ENCODE measurements at places on chromosomes 12 and 14.

DNA sequence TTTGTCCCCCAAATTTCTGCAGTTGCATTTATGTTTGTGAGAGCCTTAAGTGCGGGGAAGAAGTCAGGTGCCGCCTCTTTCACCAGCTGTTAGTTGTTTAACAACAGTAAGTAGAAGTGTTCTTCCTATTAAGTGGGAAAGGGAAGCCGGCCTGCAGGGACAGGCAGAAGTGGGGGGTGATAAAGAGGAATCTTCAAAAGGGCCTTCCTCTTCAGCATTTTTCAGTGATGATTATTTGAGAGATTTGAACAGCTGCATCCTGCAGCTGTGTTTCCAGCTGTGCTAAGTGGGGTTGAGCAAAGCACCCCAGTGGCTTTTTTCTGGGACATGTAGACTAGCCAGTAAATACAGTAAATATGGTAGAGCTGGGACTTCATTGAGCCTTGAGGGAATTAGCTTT is 32.1 kb upstream of the SLC38A1 start:
- no peak for DNase-seq

- DNase-seq, result no peak
These were observed 14.1 kb downstream of the PRKAB1 start for GRCh38 chr12:119681728-119682638.

GRCh38 chr14:85263916-85264675 is 265.8 kb upstream of the FLRT2 start:
- DNase-seq, result no peak

GRCh38 chr14:59254146-59254910 is 65.9 kb downstream of the DAAM1 start:
- DNase-seq, result peak; percentile 68

DNA sequence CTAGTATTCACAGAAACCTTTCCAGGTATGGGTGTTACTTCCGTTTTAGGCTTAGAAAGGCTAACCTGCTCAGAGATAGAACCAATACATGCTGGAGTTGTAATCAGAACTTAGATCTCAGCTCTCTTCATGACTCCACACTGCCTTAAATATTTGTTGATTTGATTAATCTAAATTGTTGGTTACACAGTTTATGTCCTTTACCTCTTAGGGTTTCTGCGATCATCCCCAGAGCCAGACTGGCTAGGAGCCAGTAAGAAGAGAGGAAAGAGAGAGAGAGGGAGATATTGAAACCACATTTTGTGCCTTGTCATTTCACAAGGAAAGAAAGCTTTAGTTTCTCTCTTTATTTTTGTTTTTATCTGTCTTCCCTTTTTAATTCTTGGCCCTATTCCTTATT is 16.8 kb upstream of the MGP start:
- DNase-seq, result no peak

DNA sequence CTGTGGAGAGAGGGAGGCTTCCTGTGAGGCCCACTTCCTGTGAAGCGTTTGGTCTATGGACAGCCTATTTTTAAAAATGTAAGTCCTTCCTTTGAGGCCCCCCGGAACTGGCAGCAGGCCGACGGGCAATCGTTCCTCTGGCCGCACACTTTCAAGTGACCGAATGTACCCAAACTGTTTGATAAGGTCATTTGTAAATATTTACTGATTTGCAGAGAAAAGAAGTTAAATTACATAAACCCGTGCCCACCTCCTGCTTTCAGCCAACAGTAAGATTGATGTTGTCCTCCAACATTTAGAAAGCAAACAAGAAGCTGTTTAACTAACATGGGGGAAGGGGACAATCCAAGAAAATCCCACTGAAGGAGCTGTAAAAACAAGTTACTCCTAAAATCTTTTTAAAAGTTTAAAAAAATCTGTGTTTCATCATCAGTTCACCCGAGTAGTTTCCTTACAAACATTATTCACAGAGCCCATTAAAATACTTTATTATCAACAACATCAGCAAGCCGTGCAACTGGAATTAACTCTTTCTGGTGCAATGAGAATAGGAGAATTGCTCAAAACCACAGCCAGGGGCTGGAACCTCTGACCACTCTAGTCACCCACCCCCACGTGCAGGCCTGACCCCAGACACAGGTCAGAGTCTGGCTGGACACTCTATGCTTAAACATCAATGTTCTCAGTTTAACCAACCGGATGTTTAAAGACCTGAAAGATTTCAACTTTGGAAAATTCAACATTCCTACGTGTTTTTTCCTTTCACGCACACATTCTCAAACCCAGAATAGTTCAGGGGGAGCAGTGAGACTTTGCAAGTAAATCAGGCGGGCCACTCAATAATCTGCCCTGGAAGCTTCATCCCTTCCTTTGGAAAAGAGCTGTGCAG is 65.3 kb downstream of the FOXN3 start:
- DNase-seq, result peak; percentile 17

DNA sequence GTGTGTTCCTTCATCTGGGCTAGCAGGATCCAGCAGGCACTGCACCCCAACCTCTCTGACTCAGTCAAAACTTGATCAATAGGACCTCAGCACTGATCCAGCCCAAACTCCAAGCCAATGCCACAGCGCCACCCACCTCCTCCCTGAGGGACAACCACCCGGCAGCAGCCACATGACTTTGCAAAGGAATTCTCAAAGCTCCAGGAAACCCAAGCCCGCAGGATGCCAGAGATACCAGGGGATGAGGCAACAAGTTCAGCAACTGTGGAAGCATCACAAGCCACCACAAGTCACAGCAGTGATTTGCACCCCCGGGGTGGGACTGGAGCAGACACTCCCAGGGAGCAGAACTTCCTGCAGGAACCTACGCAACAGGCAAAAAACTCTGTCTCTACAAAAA is 37.3 kb downstream of the ACTN1 start:
- no peak for DNase-seq

DNA sequence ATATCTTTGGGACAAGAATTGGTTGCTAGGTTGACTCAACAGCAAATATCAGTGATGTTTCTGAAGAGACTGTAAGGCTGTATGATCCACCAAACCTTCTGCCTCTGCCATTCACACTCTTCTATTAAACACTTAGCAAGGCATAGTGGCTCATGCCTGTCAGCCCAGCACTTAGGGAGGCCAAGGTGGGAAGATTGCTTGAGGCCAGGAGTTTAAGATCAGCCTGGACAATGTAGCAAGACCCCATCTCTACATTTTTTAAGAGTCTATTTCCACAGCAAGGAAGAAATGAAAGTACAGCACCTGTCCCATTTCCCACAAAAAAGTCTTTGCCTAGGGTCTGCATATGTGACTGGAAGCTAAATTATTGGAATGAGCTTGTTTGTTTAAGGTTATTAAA is 7.8 kb downstream of the ARG2 start:
- no peak for DNase-seq

GRCh38 chr14:87888136-87888999 is 104.6 kb downstream of the GALC start:
- DNase-seq, result peak; percentile 29

GRCh38 chr12:52066346-52067080 is 3.3 kb upstream of the ATG101 start:
- DNase-seq, result no peak

GRCh38 chr12:27285403-27285802 is 41.3 kb downstream of the STK38L start:
- DNase-seq, result no peak

DNA sequence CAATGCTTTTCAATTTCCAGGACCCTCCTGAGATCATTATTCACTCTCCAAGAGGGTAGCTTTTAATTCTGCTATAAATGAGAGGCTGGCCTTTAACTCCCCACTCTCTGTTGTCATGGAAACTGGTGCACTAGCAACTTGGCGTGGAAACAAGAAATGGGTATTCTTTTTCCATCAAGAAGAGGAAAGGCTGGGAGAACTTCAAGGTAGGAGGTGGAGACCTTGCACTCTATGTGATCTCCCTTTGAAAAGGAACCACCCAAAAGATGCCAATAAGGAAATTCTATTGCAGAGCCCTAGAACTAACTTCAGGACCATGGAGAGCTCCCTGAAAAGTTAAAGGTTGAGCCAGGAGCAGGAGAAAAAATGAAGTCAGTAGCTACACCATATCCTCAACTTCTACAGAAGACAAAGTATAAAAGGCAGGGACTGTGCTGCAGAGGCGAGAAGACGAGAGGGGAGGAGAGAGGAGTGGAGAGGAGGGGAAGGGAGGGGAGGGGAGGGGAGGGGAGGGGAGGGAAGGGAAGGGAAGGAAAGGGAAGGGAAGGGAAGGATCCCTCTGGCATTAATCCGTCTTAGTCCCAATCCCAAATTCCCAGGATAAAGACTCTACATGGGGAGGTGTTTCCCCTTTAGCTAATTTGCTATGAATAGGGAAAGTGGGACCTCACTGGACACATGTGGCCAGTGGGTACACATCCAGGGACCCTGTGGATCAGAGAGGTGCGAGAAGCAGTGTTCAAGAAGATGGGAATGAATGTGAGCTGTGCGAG is 46.7 kb upstream of the FICD start:
- peak; percentile 23 for DNase-seq

GRCh38 chr14:22266142-22266442 is 322.9 kb downstream of the DAD1 start:
- no peak for DNase-seq

GRCh38 chr14:100914597-100915021 is 11.1 kb upstream of the RTL1 start:
- no peak for DNase-seq

GRCh38 chr14:42149609-42150261 is 543.1 kb downstream of the LRFN5 start:
- no peak for DNase-seq

- DNase-seq, result no peak
These were observed 43.0 kb upstream of the SYCP3 start for GRCh38 chr12:101782273-101782731.

DNA sequence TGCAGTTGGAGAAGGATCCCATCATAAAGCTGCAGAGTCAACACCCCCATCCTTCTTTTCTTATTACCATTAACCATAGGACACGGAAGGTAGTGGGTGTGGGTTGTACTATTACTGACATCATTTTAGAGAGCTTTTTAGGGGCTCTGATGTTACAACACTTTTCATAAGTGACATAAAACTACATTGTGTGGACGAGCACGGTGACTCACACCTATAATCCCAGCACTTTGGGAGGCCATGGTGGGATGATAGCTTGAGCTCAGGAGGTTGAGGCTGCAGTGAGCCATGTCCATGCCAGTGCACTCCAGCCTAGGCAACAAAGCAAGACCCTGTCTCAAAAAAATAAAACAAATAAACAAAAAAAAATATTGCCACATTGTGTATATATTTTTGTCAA is 167.1 kb downstream of the DUSP6 start:
- no peak for DNase-seq

- no peak for DNase-seq
These were observed 40.1 kb downstream of the GALNT4 start for GRCh38 chr12:89484470-89484869.

DNA sequence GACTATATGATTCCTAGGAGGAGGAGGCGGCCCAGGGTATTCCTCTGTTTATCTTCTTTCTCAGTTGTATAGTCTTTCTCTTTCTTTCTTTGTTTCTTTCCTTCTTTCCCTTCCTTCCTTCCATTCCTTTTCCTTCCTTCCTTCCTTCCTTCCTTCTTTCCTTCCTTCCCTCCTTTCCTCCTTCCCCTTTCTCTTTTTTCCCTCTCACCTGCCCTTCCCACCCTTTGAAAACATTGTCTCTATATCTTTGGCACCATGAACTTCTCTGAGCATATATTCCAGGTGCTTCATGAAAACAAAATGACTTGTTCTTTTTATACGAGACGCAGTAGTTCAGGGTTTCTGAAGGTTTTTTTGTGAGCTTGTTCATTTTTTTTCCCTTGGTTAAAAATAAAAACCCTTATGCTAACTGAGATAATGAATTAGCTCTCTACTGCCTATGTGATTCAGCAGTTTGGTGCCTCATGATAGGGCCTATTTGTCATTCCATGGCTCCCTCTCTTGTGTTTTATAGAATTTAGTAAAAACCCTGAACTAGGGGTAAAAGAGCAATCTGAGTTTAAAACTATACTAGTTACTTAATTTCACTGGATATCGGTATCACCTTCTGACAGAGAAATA is 3.2 kb upstream of the TESPA1 start:
- DNase-seq, result no peak

GRCh38 chr14:100292301-100292775 is 13.9 kb downstream of the SLC25A29 start:
- DNase-seq, result no peak

DNA sequence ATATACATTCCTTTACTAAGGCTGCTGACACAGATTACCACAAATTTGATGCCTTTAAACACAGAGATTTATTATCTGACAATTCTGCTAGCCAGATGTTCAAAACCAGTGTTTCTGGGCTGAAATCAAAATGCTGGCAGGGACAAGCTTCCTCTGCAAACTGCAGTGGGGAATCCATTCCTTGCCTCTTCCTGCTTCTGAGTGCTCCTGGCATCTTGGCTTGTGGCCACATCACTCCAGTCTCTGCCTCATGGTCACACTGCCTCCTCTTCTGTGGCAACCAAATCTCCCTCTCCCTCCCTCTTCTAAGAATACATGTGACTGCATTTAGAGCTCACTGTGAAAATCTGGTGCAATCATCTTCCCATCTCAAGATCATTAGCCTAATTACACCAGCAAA is 235.7 kb downstream of the TTC8 start:
- DNase-seq, result no peak

DNA sequence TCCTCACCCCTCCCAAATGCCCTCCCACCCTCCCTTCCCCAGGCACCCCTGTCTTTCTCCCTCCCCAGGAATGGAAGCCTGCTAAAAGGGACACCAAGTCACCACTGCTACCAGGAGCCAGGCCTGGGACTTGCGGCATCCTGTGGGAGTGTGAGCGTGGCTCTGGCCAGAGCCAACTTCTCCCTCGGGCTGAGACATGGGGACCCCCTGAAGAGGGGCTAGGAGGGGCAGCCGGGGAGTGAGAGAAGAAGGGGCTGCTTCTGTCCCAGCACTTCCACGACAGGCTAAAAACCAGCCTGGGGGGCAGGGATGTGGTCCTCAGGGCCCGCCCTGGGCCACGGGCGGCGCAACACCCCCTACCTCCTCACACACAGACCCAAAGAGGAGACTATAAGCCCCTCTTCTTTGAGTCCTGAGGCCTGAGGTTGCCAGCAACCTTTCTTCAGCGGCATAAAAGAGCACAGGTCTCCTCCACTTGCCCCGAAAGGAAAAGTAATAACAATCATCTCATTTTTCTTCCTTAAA is 278.9 kb downstream of the DPF3 start:
- peak; percentile 11 for DNase-seq
